ENCODE measurements at places on chromosomes 5 and 9.

- no peak for DNase-seq
These were observed 602.6 kb downstream of the MTRR start for GRCh38 chr5:8471581-8471980.

- DNase-seq = no peak
These were observed 76.3 kb downstream of the AOPEP start for GRCh38 chr9:94802793-94803192.

GRCh38 chr5:59593439-59594007 lies 300.0 kb downstream of the PDE4D start:
- no peak for DNase-seq

DNA sequence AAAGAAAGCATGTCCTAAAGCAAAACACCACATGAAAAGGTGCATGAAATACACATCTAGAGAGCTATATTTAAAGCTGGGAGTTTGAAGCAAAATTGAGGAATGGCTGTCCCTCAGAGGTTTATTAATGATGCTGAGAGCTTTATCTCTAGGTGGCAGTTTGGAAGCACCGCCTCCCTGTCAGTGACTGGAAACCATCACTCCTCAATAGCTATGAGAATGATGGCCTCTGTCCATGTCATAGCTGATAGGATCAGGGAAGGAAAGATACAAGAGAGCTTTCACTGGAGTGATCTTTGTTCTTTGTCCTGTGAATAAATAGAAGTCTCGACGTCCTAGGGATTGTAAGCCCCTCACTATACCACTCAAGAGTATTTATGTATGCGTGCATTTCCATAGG lies 110.5 kb downstream of the NUDT12 start:
- DNase-seq = no peak

DNA sequence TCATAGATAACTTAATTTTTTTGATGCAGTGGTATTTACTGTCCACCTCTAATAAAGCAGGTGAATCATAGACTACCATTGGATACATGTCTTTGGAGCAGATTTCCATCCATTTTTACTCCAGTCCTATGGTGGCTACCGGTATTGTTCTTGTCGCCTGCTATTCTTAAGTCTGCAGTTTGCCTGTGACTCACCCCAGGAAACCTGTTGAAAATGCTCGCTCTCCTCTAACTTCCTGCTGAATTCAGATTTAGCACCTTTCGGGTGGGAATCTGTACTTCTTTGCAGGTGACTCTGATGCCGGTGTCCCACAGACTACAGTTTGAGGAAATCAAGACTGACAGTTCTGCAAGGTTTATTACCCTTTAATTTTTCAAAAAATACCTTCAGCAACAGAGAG lies 58.8 kb upstream of the DHFR start:
- no peak for DNase-seq

- no peak for DNase-seq
These were observed 132.4 kb downstream of the ROR2 start for GRCh38 chr9:91817493-91818224.

GRCh38 chr5:37882636-37883035 lies 42.8 kb upstream of the GDNF start:
- no peak for DNase-seq

- no peak for DNase-seq
These were observed 48.2 kb downstream of the RXRA start for GRCh38 chr9:134374301-134375010.

DNA sequence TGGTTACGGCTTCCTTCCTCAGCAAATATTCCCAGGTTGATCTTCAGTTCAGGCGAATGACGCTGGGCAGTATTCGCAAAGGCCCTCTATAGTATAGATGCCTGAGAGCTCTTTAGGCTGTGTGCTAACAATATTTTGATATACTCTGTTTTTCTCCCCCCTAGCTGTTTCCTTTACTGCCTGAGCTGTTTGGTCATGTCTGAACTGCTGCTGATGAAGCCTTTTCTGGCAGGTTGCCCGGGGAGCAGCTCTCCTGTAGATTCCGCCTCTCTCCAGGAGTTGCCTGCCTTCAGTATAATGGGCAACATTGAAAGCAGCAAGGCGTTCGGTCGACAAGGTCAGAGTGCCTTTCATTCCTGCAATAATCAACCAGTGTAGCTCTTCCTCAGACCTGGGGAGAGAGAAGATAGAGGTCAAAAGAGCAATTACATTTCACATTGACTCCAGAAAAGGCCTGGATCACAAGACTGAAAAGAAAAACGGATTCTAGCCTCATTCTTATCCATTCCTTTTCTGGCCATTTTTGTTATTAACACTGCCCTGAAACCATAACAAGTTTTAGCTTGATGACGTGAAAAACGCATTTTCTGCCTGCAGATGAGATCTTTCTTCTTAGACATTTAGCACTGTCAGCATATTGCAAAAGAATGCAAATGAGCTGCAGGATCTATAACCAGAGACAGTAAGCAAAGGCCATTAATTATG lies 60.1 kb upstream of the ZNF608 start:
- DNase-seq = peak; percentile 78

DNA sequence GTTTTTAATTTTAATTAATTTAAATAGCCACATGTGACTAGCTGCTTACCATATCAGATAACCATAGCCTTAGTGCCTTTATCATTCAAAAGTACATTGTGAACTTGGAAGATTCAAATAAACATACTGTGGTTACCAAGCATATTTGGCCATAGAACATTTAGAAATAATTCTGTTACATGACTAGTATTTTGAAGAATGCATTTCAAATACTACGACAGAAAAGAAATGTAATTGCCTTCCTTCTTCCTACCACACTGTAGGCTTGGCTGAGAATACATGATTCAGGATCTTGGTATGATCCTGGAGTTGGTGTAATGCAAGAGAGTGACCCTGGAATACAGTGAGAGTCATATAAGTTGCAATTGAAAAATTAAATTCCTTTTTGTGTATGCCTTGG lies 109.7 kb upstream of the PCA3 start:
- DNase-seq = no peak

DNA sequence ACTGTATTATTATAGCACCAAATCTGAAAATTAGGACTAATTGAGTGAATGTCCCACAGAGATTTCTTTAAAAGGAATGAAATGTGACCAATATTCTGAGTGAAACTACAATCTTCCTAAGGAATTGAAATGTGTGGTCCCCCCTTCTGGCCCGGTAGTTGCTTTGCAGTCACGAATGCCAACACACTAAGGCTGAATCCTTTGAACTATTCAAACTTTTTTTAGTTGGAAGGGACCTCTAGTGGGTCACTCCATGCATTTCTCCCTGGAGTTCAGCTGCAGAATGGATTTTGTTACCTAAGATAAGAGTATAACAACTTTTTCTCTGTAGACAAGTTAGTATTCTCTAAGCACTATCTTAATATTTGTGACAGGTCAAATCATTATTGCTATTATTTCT lies 2.8 kb downstream of the CDH6 start:
- DNase-seq = no peak

DNA sequence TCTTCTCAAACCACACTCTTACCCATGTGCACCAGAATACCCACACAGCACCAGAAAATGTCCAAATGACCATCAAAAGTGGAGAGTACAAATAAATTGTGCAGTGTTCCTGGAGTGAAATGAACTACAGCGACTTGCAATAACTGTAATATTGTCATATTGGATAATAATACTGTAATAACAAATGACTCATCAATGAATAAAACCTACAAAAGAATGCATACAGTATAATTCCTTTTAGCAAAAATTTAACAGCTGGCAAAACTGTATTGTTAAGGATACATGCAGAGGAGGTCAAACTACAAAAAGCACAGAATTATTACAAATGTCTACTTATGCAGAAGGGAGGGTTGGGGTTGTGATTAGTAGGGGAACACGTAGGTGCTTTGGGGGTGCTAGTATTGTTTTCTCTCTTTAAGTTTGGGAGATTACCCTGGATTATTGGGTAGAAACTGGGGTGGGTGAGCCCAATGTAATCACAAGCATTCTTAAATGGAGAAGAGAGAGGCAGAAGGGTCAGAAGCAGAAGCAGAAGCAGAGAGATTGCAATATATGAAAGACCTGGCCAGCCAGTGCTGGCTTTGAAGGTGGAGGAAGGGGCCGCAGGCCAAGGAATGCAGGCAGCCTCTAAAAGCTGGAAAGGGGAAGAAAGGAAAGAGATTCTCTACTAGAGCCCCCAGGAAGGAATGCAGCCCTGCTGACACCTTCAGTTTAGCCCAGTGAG lies 21.8 kb downstream of the IRF1 start:
- DNase-seq = no peak

GRCh38 chr5:100444961-100445360 lies 90.2 kb upstream of the FAM174A start:
- DNase-seq = no peak

- DNase-seq = no peak
These were observed 22.4 kb upstream of the MRNIP start for GRCh38 chr5:179880848-179881590.

DNA sequence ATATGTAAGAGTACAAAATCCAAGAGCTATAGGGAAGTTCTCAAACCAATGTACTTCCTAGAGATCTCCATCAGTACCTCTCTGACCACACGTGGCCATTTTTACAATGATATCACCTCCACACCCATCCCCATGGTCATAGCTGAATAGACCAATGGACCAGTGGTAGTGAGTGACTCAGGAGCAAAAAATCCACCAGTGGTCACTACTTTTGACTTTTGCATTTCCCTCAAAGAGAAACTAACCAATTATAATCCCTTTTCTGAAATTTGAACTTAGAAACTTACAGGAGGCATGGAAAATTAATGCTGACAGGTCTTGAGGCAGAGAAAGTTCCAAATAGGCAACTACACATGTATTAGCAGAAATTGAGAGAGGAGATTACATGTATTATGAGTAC lies 238.4 kb downstream of the TRPM3 start:
- no peak for DNase-seq
